ENCODE measurements at places on chromosomes 5 and 9.
A peak's percentile ranks its signal among the peaks of the same experiment; 100 is the strongest.

GRCh38 chr5:1298067-1298551 is 3.2 kb upstream of the TERT start:
- no peak for DNase-seq

- DNase-seq, result no peak
These were observed 40.3 kb upstream of the NFIB start for GRCh38 chr9:14354201-14354600.

GRCh38 chr5:121273833-121274433 is 577.7 kb upstream of the FTMT start:
- DNase-seq, result peak; percentile 17

GRCh38 chr5:8585230-8586018 is 716.5 kb downstream of the MTRR start:
- DNase-seq, result no peak

- DNase-seq, result no peak
These were observed 259.4 kb upstream of the CCNG1 start for GRCh38 chr5:163177971-163178370.

DNA sequence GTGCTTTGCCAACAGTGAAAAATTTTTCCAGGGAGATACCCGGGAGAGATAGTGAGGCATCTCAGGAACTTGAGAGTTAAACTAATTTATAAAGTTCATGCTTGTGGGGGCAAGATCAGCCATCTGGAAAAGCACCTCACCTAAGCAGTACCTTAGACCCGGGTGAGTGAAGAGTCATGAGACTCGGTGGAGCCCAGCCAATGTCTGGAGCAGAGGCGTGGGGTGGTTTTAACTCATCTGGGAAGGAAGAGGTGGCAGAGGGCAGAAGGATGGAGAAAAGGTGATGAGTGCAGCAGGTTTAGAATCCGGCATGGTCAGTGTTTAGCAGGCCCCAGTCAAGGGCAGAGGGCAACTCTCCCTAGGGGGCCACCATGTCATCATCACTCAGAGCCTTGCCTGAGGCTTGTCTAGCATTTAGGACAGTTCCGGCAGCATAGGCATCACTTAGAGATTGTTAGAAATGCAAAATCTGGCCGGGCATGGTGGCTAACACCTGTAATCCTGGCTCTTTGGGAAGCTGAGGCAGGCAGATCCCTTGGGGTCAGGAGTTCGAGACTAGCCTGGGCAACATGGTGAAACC is 4.3 kb upstream of the RNF183 start:
- DNase-seq, result no peak

- DNase-seq, result no peak
These were observed 194.2 kb downstream of the CDK5RAP2 start for GRCh38 chr9:120385606-120386389.

DNA sequence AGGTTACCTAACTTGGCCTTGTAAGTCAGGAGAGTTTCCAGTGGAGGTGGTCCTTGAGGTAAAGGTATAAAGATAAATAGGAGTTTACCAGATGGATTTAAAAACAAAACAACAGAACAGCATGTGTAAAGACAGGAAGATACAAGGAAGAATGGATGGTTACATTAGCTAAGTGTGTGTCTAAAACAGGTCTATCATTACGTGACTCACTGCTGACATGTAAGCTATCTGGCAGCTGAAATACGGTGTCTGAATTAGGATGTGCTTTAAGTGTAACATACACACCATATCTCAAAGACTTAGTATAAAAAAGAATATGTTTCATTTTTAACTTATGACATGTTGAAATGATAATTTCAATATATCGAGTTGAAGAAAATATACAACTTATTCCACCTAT is 405.1 kb upstream of the ADAMTSL1 start:
- no peak for DNase-seq

- no peak for DNase-seq
These were observed 51.1 kb upstream of the CTNND2 start for GRCh38 chr5:11955331-11955730.

- DNase-seq, result no peak
These were observed 44.6 kb upstream of the FCN2 start for GRCh38 chr9:134835987-134836386.

DNA sequence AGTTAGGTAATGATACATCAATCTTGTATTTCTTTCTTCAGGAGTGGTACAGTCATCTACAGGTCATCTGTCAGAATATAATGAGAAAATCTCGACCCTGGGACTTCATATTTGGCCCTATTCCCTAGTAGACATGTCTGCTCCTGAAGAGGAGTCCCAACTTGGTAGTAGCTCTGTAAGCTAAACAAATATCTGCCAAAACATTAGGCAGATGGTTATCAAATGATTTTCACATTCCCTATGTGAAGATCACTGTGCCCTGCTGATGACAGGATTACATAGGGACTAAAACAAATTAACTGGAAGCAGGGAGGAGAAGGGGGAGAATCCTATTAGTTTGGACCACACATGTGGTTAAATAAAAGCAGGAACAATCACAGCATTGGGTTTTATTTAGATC is 138.6 kb upstream of the NFIB start:
- no peak for DNase-seq

DNA sequence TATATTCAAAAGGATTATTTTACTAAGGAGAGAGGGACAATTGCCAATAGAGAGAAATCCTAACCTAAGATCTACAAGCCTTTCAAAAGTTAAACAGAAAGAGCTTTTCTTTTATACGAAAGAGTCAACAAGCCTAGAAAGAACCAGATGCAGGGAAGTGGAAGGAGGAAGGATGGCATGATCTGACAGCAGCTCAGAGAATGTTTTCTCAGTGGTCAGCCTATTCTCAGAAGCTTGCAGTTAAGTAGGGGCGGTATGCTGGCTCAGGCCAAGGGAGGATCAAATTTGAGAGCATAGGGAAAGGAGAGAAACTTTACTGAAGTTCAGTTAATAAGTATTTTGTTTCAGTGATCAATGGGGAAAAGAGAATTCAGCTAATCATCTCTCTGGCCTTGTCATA is 88.0 kb upstream of the FTMT start:
- DNase-seq, result no peak

DNA sequence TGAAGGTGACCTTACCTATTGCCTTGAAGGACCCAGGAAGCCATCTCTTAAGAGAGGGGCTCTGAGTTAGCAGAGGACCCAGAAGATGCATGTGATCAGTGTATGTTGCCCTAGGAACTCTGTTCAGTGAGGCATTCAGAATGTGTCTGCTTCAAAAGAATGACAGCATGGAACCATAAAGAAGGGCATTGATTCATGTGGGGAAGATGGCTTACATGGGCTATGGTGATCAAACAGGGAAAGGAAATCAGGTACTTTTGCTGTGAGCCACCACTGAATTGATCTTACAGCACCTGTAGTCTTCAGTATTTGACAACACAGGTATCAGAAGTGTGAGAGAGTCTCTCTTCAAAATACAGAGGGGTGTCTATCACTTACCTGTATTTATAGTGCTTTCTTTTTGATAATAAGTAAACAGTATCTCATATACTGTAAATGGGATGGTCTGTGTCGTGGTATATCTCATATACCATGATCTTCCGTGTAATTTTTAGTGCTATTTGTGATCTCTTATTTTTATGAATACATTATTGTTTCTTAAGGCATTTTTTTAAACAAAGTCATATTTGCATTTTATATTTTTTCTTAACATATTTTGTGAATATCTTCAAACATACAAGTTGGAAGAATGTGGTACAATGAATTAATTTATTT is 57.0 kb downstream of the FOCAD start:
- no peak for DNase-seq

GRCh38 chr9:38724754-38725153 is 4.8 kb upstream of the FAM240B start:
- no peak for DNase-seq

DNA sequence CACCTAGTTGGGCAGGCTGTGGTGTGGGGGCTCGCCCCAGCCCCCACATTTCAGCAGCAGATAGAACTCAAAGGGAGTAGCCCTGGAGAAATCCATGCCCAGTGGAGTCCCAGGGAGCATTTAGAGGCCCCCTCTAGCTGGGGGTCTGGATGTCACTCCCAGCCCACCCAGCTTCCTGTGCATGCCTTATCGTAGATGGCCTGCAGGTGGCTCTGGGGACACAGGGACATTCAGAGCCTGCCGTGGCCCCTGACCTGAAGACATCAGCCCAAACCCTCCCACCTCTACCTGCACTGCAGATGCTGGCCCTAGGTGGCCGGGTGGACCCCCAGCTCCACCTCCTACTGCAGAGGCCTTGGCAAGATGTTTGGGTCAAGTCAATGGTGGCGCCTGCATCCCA is 49.0 kb upstream of the LMX1B start:
- no peak for DNase-seq

GRCh38 chr5:167393358-167393757 is 898.1 kb upstream of the WWC1 start:
- DNase-seq, result no peak

DNA sequence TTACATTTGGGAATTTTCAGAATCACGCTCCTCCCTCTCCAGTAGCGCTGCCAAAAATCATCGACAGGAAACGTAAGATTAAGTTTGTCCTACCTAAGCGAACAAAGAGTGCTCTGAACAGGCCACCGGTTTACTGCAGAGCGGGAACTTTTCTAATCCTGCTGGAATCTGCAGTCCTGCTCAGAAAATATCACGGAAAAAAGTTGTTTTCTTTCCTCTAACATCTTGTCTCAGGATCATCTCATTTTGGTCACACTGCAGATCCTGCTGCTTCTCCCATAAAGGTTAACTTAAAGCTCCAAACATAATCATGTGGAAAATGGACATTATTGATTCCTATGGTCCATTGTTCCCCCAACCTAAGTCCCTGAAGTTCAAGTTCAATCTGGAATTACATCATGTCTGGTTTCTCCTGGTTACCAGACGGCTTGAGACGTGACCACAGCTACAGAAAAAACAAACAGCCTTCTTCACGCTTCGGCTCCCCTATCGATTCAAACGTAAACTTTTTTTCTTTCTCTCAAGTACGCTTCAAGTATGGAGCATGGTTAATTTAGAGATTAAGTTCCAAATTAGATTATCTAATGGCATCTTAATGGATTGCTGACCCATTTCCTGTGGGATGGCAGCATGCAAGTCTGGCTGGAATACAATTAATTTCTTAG is 217.6 kb downstream of the NFIB start:
- DNase-seq, result no peak

GRCh38 chr9:137295849-137296669 is 6.0 kb downstream of the NRARP start:
- no peak for DNase-seq

DNA sequence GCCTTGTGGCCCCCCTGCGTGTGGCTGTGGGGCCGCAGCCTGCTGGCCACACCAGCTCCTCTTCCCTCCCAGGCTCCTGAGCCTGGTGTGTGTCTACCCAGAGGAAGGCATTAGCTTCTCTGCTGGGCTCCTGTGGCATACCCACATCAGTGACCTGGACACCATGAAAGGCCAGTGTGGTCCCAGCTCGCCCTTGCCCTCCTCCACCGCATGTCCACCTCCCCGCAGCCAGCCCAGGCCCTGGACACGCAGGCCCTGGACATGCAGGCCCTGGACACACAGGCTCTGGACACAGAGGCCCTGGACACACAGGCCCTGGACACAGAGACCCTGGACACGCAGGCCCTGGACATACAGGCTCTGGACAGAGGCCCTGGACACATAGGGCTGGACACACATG is 153.4 kb upstream of the PPP1R26 start:
- DNase-seq, result no peak

GRCh38 chr9:18502546-18502945 is 28.6 kb downstream of the ADAMTSL1 start:
- DNase-seq, result no peak

DNA sequence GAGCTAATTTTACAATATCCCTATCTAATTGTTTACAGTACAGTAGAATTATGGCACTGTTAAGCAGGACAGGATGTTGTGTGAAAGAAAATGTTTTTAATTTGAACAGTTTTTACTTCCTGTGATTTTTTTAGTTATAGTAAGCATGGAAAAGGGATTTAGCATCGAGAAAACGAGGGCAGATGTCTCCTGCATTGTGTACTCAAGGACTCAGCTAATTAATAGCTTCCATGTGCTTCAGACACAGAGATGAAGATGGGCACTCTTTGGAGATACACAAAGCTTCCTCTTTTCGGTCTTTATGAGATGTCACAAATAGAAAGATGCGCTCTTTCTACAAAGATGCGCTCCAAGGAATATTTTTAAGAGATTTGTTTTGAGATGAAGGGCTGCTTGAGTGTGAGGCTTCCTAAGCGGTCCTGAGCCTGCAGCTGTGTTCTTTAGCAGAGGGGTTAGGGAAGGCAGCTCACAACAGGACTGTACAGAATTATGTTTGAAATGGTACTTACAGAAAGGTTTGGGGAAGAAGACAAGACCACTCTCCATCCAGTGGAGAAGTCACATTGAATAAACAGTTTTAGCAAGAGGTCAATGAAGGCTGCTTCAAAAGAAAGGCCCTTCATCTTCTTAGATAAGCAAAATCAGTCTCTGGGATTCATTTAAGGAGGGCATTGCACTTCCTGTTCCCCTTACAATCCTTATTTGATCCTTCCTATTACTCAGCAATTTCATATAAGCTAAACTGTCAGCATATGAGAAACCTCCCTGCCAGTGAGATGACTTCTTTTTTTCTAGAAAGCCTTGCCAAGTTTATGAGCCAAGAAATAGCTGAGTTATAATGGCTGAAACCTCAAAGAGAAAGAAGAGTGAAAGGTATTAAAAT is 311.5 kb downstream of the EFNA5 start:
- DNase-seq, result peak; percentile 10

- DNase-seq, result no peak
These were observed 15.4 kb downstream of the MEGF10 start for GRCh38 chr5:127306036-127306435.

DNA sequence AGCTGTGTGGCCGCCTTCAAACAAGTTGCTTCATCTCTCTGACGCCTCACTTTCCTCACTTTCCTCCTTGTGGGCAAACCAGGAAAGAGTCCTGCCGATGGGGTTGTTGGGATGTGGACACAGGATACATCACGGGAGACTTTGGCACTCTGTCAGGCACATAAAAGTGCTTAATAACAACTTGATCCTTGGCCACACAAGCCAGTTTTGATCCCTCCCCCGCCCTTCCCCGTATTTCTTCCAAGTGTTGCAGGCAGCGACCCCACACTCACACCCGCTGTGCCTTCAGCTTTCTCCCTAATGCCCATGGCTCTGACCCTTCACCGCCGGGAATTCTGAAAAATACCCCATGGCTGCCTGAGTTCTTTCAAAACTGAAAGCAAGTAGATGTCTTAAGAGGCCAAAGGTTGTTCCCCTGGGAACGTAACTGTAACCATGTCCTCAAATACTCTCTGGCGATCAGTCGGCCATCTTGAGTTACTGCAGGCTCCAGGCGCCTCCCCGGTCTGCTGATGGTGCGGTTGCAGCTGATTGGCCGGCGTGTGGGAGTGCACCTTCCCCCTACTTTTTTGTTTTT is 59.8 kb downstream of the ARHGEF37 start:
- DNase-seq, result peak; percentile 17

GRCh38 chr9:13364271-13365000 is 84.9 kb upstream of the MPDZ start:
- DNase-seq, result no peak

GRCh38 chr9:72203205-72203803 is 54.1 kb downstream of the GDA start:
- DNase-seq, result peak; percentile 5

DNA sequence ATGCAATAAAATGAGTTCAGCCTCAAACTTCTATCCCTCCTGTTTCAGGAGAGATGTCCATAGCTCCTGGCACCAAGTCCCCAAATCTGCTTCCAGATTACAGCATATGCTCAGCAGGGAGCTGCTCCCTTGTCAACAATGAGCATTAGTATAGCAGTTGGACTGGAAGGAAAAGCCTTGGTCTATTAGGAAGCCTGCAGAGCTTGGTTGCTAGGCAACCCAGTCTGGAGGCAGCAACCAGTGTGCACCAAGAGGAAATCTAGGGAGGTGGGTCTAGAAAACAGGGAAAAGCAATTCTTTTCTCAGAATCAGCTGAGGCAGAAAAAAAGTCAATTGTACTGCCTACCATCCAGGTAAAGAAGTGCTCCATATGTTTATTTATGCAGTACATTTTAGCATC is 229.5 kb upstream of the NMUR2 start:
- DNase-seq, result no peak

All from erythroblast (primary cell).